ENCODE measurements at places on chromosomes 12 and 14.

GRCh38 chr12:48969833-48970701, 1.5 kb downstream of the WNT10B start:
- no peak for DNase-seq

DNA sequence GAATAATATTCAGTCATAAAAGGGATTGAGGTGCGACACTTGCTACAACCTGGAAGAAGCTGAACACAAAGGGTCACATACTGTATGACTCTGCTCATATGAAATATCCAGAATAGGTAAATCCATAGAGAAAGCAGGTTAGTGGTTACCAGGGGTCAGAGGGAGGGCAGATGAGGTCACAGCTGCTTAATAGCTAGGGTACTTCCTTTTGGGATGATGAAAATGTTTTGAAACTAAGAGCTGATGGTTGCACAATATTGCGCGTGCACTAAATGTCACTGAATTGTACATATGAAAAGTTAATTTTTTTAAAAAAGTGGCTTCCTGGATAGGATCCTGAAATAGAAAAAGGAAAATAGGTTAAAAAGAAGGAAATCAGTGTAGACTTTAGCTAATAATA, 23.8 kb downstream of the NEUROD4 start:
- no peak for DNase-seq

- DNase-seq: no peak
Observed at GRCh38 chr12:106112145-106112821, 26.5 kb downstream of the NUAK1 start.

GRCh38 chr14:96424109-96424989, 32.4 kb downstream of the AK7 start:
- no peak for DNase-seq

DNA sequence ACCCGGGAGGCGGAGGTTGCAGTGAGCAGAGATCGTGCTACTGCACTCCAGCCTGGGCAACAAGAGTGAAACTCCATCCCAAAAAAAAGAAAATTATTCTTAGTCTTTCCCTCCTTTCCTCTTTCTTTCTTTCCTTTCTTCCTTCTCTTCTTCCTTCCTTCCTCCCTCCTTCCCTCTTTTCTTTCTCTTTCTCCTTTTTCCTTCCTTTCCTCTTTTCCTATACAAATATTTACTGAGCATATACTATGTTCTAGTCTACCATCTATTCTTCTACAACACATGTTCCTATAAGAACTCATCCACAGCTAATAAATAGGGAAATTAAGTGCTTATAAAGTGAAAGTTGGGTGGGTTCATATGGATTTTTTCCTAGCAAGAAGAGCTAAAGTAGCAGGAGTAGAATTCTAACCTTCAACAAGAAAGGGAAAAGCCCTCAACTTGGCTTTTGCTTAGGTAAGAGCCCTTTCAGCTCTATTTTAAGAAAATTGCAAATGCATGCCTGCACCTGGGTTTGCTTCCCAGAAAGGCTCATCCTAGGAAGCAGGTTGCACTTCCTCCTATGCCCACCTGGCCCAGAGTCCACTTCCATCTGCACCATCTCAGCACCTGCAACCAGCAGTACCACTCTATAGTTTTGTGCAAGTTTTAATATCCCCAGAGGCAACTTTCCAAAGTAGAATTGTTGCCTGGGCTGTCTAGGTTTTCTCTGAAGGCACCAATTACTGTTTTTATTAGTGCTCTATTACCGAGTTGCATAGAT, 122.0 kb upstream of the CCND2 start:
- DNase-seq: no peak

DNA sequence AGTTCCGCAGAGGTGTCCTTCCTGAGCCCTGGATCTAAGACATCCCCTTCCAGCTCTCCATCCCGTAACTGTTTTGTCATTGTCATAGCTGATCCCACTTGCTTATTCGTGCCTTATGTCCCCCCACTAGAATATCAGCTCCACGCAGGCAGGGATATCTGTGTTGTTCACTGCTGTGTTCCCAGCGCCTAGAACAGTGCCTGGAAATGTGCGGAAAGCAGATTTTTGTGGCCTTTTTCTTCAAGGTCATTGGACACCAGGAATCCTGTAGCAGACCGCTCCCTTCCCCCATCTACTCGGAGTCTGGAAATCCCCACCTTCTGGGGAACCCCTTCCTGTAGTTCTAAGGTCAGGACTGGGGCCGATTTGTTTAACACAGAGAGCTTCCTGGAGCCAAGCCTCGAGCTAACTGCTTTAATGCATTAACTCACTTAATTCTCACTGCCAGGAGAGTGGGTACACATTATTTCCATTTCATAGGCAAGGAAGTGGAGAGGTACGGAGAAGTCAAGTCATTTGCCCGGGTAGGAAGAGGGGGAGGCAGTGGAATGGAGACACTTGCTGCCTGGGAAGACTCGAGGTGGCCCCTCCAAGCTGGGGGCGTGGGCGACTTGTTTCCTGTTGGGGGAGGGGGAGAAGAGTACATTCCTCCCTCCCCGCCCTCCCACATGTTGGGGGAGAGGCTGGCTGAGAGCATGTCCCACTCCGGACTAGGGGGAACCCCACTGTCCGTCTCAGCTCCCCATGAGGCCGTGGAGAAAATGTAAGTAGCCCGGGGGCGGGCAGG, 1.2 kb upstream of the SH2B3 start:
- DNase-seq: peak; percentile 89

DNA sequence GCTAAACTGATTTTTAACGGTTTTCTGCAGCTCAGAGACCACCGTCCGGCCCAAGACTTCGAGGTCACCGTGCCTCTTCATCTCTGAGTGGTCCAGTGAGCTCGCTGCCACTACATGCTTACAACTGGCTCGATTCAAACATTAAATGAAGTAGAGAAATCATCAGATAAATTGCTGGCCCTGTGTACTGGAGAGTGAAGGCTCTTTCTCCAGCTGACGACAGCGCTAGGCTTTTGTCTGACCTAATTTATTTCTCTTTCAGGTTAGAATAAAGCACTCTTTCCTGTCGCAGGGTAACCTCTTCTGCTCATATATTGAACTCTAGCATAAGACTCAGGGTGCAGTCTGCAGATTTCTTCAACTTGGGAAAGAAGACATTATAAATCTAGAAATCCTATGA, 6.4 kb downstream of the BCL11B start:
- no peak for DNase-seq

DNA sequence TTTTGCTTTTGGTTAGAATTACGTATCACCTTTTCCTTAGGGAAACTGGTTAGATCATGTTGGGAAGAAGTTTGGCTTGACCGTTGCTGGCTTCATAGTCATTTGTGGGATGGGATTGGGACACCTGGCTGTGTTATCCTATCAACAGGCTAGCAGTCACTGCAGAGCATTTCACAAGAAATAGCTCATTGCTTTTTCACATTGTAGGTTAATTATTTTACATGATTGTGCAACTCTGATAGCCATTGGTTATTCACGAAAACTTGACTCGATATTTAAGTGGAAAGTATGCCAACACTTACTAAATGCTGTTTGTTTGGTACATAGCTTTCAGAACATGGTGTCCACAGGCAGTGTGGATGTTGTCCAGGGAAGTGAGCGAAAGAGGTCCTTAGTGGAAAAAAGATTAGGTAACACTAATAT, 89.4 kb downstream of the NKX2-1 start:
- DNase-seq: no peak

- no peak for DNase-seq
Observed at GRCh38 chr14:89899917-89900663, 54.4 kb downstream of the EFCAB11 start.

- DNase-seq: no peak
Observed at GRCh38 chr14:54209511-54210250, 187.1 kb upstream of the CDKN3 start.

- DNase-seq: no peak
Observed at GRCh38 chr14:103480595-103480994, 42.0 kb downstream of the CKB start.

GRCh38 chr12:124032265-124032886, 59.4 kb downstream of the ZNF664 start:
- no peak for DNase-seq

GRCh38 chr14:77094672-77095284, 3.3 kb upstream of the CIPC start:
- DNase-seq: peak; percentile 64

DNA sequence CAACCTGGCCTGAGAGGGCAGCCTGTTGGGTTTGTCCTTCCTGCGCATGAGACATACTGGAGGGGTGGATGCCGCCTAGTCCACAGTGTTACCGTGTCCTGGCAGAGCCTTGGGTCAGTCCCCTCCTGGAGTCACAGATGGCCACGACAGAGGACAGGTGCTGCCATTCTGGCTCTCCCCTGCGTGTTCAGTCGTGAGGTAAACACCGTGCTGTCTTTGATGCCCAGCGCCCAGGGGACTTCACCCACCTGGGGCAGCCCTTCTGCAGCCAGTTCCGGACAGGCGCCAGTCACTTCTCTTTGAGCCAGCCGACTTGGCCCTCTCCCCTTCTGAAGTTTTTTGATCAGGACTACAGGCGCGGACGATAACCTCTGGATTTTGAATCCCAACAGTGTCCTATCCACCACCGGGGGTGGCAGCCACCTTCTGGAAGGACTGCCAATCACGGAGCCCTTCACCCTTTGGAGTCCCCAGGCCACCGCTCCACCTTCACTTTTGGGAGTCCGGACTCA, 933.0 kb downstream of the DIO2 start:
- no peak for DNase-seq

- DNase-seq: no peak
Observed at GRCh38 chr12:120980800-120981368, 2.5 kb downstream of the HNF1A start.

DNA sequence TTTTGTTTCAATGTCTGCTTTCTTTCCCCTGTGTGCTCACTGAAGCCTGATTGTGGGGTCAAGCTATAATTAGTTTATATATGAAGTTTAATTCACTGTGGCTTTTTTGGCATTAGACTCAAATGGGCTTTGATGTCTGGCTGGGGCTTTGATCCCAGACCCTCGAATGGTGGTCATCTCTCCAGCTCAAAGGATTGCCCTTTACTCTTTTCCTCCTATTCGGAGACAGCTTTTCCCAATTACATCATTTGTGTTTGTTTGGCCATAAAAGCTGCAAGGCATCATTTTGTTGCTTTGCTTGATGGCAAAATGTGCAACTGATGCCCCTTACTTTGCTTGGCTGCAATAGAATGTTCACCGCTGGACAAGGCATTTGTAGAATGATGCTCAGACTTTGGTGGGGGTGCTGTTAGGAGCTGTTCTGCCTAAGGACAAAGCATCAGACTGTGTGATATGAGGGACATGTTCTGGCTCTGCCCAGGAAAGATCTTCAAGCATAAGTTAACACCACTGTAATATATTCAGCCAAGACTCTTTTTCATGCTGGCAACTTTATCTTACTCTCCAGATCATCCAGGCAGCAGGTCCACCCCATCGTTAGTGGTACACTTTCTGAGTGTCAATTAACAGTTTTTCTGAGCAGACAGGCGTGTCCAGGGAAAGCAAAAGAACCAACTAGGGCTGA, 3.2 kb upstream of the DACT1 start:
- DNase-seq: no peak

GRCh38 chr12:62250671-62251608, 9.3 kb upstream of the USP15 start:
- DNase-seq: no peak

DNA sequence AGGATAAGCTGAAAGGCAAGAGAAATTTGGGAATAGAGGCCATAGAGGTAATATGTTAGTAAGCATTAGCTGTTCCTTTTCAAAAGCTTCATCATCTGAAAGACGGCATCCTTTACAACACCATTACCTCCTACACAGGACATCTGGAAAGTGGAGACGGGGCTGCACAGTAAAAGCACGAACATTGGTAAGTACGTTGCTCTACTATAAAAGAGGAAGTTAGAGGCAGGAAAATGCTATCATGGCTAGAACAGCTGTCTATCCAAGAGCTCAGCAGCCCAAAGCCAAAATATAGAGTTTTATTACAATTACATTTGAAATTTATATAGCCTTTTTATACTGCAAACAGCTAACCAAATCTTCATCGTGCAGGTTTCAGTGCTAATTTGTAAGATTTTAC, 172.3 kb upstream of the GRIP1 start:
- no peak for DNase-seq

GRCh38 chr12:132872975-132873421, 14.4 kb downstream of the CHFR start:
- DNase-seq: no peak

GRCh38 chr14:53048631-53049030, 97.8 kb upstream of the FERMT2 start:
- DNase-seq: no peak

DNA sequence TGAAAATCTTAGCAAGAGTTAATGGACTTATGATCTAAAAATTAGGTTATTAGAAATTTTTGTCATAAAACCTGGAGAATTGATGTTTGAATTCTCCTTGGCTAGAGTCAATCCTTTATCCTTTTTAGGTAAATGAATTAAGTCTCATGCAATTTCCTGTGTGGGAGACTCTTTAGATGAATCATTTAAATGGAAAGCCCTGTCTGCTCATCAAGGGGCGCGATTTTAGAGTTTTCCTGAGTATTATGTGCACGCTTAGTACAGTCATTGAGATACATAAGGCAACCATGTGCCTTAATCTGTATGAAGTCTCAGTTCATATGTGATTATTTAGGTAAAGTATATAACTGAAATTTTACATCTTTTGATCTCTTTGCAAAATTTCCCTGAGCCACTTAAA, 974.7 kb downstream of the NRXN3 start:
- no peak for DNase-seq

DNA sequence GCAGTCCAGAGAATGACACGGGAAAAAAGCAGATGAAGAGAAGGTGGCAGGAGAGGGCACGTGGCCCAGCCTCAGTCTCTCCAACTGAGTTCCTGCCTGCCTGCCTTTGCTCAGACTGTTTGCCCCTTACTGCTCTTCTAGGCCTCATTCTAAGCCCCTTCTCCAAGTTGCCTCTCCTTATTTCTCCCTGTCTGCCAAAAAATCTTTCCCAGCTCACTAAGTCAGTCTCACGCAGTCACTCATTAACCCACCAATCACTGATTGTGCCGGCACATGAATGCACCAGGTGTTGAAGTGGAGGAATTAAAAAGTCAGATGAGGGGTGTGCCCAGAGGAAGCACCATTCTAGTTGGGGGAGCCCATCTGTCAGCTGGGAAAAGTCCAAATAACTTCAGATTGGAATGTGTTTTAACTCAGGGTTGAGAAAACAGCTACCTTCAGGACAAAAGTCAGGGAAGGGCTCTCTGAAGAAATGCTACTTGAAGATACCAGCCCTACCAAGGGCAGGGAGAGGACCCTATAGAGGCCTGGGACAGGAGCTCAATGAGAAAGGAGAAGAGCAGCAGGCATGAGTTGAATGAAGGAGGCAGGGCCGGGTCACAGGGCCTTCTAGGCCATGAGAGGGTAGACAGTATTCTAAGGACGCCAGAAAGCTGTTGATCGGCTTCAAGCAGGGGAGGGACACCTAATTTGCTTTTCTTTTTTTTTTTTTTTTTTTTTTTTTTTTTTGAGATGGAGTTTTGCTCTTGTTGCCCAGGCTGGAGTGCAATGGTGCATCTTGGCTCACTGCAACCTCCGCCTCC, 40.9 kb downstream of the DAD1 start:
- no peak for DNase-seq

DNA sequence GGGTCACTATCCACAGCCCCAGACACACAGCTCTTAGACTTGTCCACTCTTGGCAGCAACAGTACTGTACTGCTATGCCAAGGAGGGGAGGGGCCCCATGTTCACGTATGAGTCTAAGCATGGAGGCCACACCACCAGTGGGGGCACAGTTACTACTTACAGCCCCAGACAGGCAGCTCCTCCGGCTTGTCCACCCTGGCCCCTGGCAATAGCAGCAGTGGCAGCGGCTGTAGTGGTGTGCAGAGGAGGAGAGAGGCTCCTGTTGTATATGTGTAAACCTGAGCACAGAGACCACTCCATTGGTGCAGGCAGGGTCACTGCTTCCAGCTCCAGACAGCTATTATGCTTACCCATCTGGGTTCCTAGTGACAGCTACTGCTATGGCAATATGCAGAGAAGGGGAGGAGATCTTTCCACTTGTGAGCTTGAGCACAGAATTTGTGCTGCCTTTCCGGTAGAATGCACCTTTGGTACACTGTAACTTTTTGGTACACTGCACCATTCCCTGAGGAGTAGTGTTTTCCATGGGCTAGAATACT, 113.2 kb downstream of the RAD51B start:
- no peak for DNase-seq

Data from stimulated activated CD8-positive, alpha-beta memory T cell treated with anti-CD3 and anti-CD28 coated beads, Interleukin-15, amount 100 ng/mL, for 4 hours (primary cell).